ENCODE measurements at places on chromosomes 2 and 18. TPM values are rescaled to one million over a fixed set of nuclear protein-coding genes. Genes with fewer than 3 reads are reported as not detected.

- no peak overlapping the region for H3K4me3 ChIP-seq
- no peak overlapping the region for H3K27ac ChIP-seq
- H3K36me3 ChIP-seq = peaks cover 7% of the 10 kb centered on the region
Measured at GRCh38 chr2:169528271-169528701, 18.8 kb downstream of the KLHL41 start.

DNA sequence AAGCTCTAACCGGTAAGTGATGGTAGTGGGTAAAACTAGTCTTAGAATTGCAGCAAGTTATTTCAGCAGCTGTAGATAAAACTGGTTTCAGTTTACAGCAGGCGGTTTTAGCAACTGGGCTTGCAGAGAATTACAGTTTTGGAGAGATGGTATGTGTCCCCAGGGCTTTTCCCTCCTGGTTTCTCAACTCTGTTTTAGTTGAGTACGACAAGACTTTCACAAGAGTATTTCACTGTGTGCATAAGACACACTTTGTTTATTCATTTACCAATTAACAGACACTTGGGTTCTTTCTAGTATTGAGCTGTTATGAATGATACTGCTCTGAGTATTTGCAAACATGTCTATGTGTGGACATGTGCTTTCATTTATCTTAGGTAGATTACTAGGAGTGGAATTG is 65.6 kb upstream of the RFX8 start:
- H3K4me3 ChIP-seq = no peak overlapping the region
- DNase-seq = no peak
- H3K36me3 ChIP-seq = peaks cover 7% of the 10 kb centered on the region
- H3K27ac ChIP-seq = no peak overlapping the region

DNA sequence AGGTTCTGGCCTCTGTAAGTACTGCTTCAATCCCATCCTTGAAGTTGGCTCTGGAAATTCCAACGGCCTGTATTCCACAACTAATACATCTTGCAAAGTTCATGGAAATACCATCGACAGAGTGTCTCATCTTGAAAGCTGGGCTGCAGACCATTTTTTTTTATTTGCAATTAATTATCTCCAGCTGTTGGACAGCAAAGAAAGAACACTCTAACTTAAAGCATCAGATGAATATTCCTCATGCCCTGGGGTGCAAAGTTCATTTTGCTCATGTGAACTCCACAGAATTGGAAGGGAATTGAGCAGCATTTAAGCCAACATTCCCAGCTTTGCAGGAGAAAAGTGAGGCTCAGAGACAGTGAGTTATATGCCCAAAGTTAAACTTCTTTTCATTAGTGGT is 96.5 kb upstream of the PIEZO2 start:
- H3K27me3 ChIP-seq = no peaks in the 10 kb centered on the region
- H3K4me1 ChIP-seq = no peaks in the 10 kb centered on the region
- H3K36me3 ChIP-seq = no peaks in the 10 kb centered on the region
- H3K27ac ChIP-seq = no peak overlapping the region
- DNase-seq = no peak

DNA sequence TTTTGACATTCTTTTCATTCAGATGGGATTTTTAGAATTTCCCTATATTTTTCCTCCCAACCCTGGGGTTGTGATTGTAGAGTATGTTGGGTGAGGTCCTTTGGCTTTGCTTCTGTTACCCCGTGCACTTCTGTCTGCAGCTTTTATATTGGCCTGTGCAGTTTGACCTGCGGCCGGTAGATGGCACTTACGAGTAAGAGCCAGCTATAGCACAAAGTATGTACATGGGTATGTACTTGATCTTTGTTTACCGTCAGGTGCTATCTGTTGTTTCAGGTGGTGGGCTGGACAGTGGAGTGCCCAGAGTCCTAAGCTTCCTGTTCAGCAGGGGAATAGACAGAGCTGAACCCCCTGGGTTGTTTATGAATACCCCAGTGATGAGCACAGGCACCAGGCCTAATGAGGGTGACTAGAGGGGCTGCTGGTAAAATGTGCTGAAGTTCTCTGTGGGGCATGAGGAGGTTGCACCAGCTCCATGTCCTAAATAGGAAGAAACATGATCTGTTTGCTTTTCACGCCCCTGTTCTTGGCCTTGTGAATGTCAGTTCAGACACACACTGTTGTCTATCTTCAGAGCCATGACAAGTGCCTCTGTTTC is 58.9 kb upstream of the THUMPD2 start:
- H3K36me3 ChIP-seq = peaks cover 5% of the 10 kb centered on the region

- H3K27me3 ChIP-seq = no peaks in the 10 kb centered on the region
- no peak overlapping the region for H3K27ac ChIP-seq
- no peak overlapping the region for H3K4me3 ChIP-seq
- H3K36me3 ChIP-seq = no peaks in the 10 kb centered on the region
Measured at GRCh38 chr2:240377366-240377765, 58.1 kb upstream of the GPC1 start.

GRCh38 chr2:159933727-159934049 is 128.7 kb downstream of the PLA2R1 start:
- H3K4me1 ChIP-seq = no peaks in the 10 kb centered on the region
- H3K36me3 ChIP-seq = no peaks in the 10 kb centered on the region
- no peak for DNase-seq
- no peaks in the 10 kb centered on the region for H3K27me3 ChIP-seq
- no peak overlapping the region for H3K27ac ChIP-seq

GRCh38 chr2:17617516-17617915 is 77.0 kb downstream of the VSNL1 start:
- H3K36me3 ChIP-seq = no peaks in the 10 kb centered on the region
- H3K4me3 ChIP-seq = no peak overlapping the region
- DNase-seq = no peak
- no peaks in the 10 kb centered on the region for H3K27me3 ChIP-seq

Gene EFHD1
- total RNA-seq = 4.1 TPM

Gene LOXL3
- 28.3 TPM for total RNA-seq

Gene COMMD1
- total RNA-seq = 30.5 TPM
